ENCODE measurements at places on chromosomes 1 and 21.

GRCh38 chr1:228459091-228459993, 27.8 kb upstream of the RNF187 start:
- DNase-seq, result no peak

DNA sequence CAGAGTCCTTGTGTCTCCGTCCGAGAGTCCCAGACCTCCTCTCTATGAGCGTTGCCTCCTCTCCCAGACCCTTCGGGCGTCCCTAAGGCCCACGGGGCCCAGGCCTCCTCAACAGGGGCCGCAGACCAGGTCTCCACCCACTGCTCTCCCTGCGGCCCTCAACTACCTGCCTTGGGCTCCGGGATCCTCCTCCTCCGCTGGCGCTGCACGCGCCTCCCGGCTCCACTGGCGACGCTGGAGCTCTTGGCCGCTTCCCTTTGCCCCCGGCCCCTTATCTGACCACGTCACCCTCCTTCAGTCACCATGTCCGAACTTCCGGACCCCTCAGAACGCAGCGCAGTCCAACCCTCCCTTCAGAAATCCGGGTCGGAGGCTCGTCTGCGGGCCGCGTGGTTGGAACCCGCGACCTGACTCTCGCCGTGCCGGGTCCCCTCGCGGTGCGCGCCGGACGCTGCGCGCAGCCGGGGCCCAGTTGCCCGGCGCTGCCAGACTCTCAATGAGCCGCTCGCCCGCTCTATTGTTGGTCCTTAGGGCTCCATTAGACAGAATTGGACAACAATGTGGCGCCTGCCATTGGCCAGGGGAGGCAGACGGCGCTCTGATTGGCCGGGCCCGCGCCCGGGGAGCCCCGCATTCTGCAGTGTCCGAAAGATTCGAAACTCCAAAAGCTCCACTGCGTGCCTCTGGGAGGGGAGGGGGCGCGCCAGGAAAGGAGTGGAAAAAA, at the start of gene DMRTA2:
DMRTA2 (minus strand) TSS at position 498 of the 724 bp plus-strand sequence. CDS start 1,907 bp downstream, outside the sequence.
- DNase-seq, result no peak

GRCh38 chr1:94316183-94316582, 78.8 kb upstream of the ARHGAP29 start:
- DNase-seq, result no peak

DNA sequence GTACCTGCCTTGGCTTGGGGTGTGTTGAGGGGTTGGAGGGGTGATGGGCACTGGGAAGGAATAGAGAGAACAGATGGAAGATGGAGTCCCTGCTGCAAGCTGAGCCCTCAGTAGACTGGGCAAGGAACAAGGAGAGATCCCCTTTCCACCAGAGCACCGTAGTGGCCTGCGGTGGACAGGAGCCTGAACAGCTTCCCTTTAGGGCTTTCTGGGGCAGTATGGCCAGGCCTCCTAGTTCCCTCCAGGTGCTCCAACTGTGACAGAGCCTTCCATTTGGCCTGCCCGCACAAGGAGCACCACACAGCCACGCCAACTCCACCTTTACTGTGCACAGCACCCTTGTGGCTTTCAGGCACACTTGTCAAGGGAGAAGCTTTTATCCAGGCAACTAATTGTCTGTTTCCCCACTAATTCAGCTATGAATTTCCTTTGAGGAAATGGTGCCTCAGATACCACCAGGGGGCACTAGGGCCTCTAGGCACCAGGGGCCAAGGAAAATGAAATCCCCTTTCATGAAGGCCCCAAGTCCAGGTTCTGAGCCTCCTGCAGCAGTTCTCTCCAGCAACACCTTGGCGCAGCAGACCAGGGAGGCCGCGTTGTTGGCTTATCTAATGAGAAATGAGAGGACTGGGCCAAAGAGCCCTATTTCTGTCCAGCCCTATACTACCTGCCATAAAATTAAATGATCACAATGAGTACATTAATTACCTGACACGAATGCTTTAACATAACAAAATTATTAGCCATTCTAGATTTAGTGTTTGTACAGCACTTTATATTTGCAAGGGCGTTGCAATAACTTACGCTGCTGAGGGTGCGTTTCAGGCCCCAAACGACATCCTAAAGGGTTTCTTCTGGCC, 23.1 kb upstream of the ERI3 start:
- DNase-seq, result no peak

- no peak for DNase-seq
Observed at GRCh38 chr1:104294259-104294658, 544.6 kb downstream of the AMY1C start.

- DNase-seq, result peak; percentile 87
Observed at GRCh38 chr1:222777463-222777862, 37.4 kb upstream of the DISP1 start.

DNA sequence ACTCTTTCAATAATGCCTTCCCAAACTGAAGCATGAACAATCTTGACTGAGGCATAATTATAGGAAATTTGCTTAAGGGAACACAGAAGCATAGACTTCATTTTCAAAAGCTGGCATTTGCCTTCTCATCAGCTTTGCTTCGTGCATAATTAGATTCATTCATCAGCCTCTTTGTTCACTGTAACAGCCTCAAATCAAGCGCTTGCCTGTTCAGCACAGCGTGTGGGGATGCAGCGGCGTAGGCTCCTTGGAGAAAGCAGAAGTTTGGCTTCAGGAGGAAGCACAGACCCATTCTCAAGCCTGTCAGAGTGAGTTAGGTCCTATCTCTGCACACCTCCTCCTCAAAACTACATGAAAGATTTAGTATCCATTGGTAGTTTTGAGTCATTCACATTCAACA, 246.4 kb upstream of the MAP1LC3C start:
- DNase-seq, result no peak

GRCh38 chr1:152107984-152108881, 7.0 kb downstream of the TCHH start:
- no peak for DNase-seq

- no peak for DNase-seq
Observed at GRCh38 chr1:27967884-27968466, 8.2 kb downstream of the XKR8 start.

DNA sequence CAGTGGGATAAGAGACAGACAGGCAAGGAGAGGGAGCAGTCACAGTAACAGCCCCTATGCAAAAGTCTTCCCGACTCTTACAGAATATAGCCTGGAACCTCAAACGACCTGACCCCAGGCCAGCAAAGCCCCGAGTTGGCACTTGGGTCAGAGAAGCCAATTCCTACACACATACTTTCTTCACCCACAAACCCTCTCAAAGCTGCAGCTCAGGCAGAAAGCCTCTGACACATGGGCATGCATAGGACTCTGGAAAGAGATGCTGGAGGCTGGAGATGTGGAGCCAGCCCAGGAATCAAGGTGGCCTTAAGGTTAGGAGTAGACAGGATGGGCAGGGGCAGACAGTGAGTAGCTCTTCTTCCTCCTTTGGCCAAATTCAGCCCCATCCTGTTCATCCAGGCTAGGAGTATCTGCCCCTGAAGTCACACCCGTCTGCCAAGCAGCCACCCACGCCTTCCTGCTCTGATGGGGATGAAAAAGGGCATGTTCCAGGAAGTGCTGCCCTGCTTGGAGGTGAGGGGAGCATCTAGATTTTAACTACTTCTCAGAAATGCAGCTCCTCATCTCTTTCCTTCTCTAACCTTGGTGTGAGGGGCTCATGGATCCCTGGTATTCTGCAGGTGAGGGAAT, 7.8 kb downstream of the SLC41A1 start:
- DNase-seq, result no peak

DNA sequence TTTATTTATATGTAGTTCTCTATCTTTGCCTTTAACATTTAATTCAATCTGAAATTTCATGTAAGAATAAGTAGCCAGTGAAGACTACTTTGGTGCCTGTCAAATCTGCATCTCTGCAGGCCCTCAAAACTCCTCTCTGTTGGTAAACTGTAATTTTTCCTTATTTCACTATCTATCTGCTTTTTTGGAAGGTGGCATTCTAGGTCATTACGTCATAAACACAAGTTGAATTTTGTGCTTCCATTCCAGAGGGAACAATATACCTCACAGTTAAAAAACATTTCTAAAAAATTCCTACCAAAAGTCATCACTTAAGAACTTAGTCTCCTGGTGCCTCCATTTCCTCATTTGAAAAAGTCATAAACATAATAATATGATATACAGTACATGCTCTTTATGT, 176.0 kb downstream of the GABPA start:
- no peak for DNase-seq

DNA sequence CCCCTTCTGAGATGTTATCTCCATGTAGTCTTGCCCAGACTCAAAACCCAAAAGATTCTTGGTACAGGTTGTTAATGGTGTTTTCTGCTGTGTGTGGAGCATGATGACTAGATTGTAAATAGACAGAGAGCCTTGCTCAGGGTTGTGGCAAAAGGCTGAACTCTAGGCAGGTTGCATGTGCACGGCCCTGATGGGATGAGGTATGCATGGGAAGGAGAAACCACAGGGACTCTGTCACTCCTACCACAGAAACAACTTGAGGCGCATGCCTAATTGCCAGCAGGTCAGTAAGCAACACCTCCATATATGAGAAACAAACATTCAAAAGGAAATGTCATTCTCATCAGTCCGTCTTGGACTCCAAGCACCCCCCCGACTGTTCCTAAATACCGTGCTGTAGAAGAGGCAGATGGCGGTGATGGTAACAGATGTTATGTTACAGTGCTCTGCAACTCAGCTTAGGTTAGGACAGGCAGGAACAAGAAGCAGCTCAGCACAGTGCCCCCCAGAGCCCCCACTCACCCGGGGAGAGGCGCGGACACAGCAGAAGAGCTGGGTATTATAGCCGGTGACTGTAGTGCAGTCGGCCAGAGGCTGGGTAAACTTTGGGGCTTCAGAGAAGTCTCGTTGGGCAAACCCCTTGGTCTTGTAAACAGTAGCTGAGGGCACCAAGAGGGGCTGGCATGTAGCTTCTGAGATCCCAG, 10.9 kb downstream of the MYBPHL start:
- no peak for DNase-seq

GRCh38 chr1:8939000-8939265, 6.7 kb upstream of the CA6 start:
- DNase-seq, result no peak

GRCh38 chr1:31445951-31446350, 32.9 kb downstream of the SERINC2 start:
- no peak for DNase-seq

GRCh38 chr1:148308832-148309458, 156.9 kb upstream of the NBPF11 start:
- no peak for DNase-seq

- DNase-seq, result no peak
Observed at GRCh38 chr1:178587096-178587495, 74.2 kb downstream of the TEX35 start.

DNA sequence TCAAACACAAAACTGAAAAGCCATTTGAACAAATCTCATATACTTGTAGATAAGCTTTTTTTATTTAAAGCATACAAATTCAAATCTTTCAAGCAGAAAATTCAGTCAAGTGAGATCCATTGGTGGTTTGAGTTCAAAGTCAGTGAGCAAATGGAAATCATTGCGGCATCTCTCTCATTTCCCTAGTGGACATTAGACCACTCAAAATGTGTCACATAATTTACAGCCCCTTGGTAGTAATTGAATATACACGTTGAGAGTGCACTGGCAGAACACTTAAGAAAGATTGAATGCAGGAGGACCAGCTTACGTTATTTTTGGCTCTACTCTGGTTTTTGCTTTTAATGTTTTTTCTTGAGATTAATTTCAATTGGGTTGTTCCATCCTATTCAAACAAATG, 633.7 kb downstream of the USP25 start:
- no peak for DNase-seq

- no peak for DNase-seq
Observed at GRCh38 chr1:24586970-24587820, 31.3 kb downstream of the NCMAP start.

All from skeletal muscle cell (primary cell).